ENCODE measurements at places on chromosomes 6 and 20.

DNA sequence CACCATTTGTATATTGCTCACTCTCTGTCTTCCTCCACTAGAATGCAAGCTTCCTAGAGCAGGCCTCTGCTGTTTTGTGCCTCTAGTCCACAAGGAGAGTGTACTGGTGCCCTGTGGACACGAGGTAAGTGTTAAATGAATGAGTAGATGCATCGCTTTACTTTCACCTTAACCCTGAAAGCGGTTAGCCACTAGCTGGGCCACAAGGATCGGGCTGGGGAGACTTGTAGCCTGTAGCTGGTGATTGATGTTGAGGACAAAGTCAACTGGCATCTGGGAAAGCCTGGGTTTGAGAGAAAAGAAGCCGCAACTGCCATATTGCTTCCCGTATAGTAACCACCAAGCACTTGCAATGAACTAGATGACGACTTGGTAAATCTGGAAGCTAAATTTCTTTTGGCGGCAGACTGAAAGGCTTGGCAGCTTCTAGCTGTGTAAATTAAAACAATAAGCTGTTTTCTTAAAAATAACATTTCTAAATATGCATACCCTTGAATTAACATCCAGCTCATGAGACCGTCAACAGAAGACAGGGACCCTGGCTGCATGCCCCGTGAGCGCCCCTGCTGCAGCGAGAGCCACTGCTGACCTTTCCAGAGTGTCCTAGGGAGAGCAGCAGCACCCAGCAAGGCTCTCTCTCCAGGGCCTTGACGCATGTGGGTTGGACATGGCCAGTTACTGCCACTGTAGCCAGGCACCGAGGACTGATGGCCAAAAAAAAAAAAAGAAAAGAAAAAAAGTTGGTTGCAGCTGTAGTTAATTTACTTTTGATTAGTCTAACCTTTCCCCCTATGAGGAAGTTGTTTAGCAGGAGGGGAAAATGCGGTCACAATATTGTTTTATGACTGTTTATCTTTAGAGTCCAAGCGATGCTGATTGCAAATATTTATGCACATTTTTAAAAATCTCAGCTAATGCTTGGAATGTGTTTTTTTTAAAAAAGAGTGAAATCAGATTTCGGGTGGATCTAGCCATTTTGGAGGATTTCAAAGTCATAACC lies 315.1 kb downstream of the TFAP2C start:
- no peak for DNase-seq

DNA sequence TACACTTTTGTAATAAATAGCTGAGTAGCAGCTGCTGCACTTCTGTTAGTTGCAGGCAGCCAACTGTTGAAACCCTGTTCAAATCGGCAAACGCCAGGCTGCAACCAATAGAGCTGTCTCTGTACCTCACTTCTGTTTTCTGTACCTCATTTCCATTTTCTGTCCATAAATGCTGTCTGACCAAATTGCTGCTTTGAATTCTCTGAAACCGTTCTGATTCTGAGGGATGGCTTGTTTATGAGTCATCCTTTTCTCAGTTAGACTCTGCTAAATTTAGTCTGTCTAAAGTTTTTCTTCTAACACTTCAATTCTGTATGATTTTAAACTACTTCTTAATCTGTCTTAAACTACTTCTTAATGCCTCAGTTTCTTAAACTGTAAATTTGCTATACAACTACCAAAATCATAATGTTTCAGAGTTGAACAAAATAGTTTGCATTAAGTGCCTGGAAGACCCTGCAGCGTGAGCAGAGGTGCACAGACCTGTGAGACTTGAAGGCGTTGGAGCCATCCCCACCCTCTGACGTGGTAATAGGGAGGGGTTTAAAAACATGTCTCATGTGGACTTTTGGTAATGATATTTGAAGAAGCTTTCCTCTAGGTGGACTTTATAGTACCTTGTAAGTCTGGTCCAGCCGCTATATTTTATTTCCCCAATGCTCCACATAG lies 9.6 kb downstream of the BTNL2 start:
- no peak for DNase-seq

DNA sequence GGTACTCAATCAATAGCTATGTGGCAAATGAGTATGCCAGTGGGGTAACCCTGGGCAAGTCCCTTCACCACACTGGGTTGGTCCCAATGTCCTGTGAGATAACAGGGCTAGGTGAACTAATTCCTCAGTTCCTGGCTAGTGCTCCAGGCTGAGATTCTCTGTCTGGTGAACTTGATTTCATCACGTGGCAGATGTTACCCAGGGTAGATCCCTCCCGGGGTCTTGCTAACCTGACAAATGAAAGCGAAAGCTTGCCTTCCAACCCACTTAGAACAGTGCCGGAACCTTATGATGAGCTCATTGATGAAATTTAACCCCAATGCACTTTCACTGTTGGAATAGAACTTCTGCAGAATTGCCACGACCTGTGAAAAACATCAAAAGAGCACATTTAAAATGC lies 6.6 kb upstream of the ANKRD60 start:
- DNase-seq = no peak

- DNase-seq = no peak
These were observed 59.1 kb downstream of the RIPOR3 start for GRCh38 chr20:50632236-50632635.

- no peak for DNase-seq
These were observed 38.5 kb downstream of the RIPOR3 start for GRCh38 chr20:50652702-50653294.

DNA sequence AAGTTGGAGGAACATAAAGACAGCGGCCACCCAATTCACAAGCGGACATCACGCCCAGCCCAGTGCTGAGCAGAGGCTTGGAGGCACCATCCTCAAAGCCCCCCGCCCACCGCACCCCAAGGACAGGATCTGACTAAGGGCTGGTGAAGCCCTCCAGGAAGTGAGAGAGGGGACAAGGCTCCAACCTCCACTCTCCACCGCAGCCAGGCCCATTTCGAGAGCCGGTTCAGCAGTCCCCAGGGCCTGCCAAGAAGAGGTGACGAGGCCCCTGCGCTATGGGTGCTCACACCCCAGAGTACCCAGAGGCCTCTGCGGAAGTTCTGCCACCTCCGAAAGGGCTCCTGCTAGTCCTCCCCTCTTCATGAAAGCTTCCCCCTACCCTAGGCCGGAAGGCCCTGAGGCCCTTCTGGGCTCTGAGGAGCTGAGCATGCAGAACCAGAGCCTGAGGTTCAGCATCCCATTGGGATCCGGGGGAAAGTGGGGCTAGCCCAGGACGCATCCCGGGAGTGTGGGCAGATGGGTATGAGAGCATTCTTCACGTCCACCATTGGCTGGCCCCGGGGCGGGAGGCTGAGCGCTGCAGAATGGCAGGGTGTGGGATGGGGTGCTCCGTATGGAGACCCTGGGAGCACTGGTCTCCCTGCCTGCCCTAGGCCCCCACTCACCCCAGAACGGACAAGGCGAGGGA lies 2.5 kb downstream of the GRM4 start:
- peak; percentile 68 for DNase-seq

DNA sequence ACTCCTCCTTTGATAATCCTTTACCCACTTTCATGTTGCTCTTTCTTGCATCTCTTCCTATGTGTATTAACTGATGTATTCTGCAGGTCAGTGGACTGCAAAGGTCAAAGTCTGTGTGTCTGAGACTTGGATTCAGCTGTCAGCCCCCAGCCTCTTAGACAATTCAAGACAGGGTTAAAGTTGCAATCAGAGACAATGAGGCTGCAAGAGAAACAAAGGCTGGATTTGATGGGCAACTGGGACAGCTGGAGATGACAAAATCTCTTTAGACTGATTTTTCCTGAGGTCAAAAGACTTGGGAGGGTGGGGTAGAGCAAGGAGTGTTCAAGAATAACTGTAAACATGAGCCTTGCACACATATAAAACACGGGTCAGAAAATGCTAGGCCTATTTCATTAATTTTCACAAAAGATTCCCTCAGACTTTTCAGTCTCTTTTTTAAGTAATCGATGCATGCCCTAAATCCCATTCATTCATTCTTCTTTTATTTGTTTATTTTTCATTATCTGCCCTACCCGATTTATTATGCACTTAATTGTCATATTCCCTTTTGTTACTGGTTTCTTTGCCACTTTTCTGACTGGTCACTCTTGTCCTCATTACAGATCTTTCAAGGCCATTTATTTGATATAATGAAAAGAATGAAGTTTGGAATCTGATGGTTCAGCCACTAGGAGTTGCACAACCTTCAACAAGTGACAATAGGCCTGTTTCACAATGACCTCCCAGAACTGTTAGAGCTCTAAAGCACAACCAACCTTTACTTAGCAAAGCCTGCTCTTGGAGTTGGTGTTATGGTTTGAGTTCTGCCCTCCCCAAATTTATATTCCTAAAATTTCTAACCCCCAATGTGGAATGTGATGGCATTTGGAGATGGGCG lies 33.8 kb upstream of the AKAP12 start:
- DNase-seq = no peak

- no peak for DNase-seq
These were observed 34.6 kb upstream of the NKX2-2 start for GRCh38 chr20:21548390-21549035.

DNA sequence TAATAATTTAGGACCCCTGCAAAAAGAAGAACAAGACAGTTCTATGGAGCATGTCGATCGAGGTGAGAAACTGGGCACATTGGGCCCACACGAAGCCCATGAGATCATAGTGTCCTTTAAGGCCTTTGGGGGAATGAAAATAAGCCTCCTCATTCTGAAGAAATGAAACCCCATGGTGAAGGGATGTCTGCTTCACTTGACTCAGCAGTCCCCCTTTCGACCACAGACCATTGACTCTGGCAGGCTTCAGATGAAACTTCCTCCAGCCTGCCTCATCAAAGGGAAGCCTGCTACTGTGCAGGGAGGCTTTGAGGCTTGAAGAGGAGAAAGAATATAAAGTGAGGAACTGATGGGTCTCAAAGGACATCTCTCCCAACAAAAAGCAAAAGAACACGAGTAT lies 144.2 kb upstream of the FBXL4 start:
- no peak for DNase-seq

DNA sequence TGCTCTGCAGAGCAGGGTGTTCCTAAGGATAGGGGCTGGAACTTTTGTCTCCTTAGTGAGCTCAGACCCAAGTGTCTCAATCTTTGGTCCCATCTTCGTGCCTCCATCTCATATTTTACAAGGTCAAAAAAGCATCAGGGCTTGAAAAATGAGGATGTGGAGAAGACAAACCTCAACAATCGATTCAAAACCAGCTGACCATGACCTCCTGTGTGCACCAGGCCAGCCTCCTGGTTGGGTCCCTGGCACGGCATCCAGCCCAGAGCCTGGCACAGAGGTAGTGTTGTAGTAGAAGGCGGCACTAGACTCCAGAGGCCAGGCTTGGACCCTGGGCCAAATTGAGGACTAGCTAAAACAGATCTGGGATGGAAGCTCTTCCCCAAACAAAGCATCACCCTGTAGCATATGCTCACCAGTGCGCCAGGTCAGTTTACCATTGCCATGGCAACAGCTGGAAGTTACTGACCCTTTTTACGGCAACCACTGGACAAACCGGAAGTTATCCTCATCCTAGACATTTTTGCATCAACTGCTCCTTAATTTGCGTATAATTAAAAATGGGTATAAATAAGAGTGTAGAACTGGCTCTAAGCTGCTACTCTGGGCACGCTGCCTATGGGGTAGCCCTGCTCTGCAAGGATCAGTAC lies 69.3 kb upstream of the BLCAP start:
- DNase-seq = no peak

- no peak for DNase-seq
These were observed 2.8 kb downstream of the ACSS1 start for GRCh38 chr20:25054995-25055629.

DNA sequence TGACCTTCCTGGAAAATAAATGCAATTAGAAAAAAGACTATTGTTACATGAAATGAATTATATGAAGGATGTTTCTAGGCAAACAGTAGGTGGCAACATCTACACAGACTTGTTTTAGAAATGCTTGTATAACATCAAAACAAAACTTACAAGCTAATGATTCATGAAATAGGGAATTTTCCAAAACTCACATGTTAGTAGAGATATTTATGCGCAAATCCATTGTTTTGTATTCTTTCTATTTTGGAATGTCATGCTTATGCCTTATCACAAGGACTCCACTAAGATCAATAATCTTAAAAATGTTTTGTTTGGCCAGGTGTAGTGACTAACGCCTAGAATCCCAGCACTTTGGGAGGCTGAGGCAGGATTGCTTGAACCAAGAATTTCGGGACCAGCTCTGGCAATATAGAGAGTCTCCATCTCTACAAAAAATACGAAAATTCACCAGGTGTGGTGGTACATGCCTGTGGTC lies 32.3 kb upstream of the LGSN start:
- DNase-seq = no peak

- DNase-seq = no peak
These were observed 78.4 kb downstream of the ADTRP start for GRCh38 chr6:11700118-11700718.

DNA sequence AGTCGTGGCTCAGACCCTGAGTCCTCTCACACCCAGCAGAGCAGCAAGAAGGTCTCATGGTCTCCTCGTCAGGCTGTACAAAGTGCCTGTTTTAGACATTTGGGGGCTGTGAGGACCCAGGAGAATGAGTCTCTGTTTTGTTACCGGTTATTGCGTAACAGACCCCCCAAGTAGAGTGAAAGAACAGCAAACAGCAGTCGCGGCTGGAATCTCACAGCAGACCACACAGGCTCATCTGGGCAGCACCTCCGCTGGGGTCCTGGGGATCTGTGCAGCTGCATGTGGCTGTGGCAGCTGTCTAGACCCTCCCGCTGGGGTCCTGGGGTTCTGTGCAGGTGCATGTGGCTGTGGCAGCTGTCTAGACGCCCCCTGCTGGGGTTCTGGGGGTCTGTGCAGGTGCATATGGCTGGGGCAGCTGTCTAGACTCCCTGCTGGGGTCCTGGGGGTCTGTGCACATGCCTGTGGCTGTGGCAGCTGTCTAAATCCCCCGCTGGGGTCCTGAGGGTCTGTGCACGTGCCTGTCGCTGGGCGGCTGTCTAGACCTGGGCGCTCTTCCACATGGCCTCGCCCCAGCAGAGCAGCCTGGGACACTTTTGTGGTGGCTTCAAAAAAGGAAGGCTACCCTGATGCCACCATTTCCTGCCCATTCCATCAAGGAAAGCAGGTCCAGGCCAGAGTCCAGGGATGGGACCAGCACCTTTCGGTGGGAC lies 24.7 kb downstream of the ENTPD6 start:
- no peak for DNase-seq

DNA sequence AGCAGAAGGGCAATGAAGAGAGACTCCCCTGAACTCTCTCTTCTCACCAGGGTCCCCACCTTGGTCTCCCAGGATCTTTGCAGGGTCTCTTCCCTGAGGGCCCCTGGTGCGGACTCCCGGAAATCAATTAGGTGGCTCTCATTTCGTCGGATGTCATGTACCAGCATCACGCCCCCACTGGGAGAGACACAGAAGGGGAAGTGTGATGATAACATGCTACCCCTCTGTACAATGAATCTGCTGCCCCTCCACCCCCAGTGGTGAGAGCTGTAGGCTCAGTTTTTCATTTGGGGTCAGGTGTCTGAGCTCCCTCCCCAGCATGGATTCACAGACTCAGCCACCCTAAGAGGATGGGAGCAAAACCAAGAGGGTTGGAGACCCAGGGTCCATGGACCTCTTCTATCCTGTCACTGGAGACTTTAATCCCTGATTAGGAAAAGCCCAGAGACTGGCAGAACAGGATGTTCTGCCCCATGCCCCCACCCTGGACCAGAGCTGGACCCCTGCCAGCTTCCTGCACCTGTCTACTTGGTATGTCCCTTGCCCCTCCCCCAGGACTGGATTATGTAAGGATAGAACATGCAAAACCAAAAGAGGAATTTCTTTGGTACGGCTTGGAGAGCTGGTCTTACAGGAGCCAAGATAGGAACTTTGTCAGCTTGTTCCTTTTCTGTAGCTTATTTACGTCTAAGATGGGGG lies 11.1 kb downstream of the GGT7 start:
- peak; percentile 32 for DNase-seq

- DNase-seq = no peak
These were observed 72.4 kb upstream of the LAMP5 start for GRCh38 chr20:9441948-9442347.

All from endodermal cell (in vitro differentiated cells).